Muscle of back (tissue), 13 donors: ENCODE measurements at places on chromosomes 2 and 18.

DNA sequence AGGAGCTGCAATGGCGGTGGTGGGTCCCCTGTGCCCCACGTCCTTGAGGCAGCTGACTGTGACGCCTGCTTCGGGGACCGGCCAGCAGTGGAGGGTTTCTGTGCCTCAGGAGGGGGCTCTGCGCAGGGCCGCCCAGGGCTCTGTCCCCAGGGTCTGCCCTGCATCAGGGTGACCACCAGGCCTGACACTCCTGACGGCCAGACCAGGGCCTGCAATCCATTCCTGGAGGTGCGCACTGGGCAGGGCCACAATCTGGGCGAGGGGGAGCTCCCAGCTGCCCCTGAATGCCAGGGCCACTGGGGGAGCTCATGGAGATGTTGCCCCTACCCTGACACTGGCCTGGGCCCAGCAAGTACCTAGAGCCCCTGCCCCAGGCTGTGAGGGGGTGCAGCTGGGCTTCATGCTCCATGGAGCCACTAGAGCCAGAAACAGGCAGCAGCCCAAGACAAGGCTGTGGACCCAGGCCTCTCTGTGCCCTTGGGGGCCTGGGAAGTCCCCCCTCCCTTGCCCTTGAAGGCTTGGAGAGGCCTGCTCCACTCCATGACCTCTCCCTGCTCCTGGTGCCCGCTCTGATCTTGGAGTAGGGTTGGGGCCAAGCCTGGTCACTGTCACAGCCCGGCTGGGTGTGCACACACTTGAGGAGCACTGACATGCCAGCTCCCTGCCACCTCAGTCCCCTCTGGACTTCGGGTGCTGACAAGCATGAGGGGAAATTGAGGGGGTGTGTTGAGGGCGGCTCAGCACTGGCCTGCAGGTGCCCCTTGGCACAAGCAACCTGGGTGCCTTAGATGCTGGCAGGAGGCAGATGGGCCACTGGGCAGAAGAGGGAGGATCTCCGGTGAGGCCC is 55.9 kb downstream of the LDAH start:
- no peak for DNase-seq

- no peak for DNase-seq
Measured at GRCh38 chr2:233766416-233766815, 6.3 kb downstream of the UGT1A1 start.

DNA sequence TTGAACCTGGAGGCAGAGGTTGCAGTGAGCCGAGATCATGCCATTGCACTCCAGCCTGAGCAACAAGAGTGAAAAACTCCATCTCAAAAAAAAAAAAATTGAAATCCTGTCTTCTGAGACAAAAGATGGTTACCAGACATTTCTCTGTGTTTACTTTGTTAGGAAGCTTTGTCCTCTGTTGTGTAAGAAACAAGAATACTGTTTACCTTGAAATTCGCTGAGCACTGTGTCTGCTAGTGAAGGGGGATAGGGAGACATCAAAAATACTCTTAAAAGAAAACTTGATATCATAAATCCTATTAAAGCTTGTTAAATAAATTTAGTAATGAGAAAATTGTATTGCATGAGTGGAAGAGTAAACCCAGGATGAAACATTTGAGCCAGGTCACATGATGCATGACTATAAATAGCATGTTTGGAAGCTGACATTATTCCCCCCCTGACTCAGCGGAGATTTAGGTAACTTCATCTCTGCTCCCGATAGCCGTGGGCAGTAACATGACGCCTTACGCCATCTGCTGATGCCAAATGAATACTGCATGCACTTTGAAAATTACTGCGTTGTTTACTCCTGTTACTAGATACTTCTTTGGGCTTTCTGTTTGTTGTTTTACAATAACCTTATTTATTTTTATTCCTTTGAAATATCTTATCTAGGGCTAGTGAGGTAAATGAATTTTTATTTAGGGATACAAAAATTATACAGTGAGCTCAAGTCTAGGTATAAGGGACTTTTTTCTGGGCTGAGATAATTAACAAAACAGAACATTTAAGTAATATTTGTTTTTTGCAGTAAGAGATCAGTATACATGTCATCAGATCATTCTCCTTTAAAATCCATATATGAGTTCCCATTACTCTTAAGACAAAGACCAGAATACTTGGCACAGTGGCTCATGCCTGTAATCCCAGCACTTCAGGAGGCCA is 134.9 kb downstream of the MAP3K20 start:
- DNase-seq: peak; percentile 93

- DNase-seq: no peak
Measured at GRCh38 chr2:165877565-165878550, 75.7 kb downstream of the TTC21B start.

GRCh38 chr2:211877061-211877460 is 661.5 kb downstream of the ERBB4 start:
- DNase-seq: no peak

DNA sequence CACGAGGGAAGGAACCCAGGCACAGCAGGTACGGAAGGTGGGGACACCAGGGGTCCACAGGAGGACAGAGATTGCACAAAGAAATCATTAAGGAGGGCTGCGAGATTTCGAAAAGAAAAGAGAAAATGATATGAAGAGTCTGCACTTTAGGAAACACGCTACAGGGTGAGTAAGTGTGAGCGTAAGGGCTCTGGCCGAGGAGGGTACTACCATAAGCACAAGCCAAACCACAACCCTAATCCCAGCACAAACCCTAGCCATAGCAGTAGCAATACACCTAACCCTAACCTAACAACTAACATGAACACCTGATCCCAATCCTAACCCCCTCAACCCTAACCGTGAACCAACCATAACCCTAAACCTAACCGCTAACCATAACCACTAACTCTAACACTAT is 104.0 kb downstream of the ZNF516 start:
- DNase-seq: no peak

DNA sequence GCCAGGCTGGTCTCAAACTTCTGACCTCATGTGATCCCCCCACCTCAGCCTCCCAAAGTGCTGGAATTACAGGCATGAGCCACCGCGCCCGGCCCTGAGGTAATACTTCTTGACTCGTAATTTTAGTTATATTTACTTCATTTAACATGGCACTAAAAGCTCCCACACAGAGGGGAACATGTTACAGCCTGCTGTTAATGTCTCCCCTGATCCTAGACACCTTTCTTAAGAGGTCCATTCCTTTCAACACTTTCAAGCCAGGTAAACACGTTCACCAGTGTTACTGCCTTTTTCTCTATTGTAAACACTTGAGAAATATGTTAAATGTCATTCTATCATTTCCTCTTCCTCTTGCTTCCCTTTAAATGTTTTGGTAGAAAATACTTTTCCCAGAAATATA is 161.4 kb downstream of the METTL4 start:
- no peak for DNase-seq

- DNase-seq: no peak
Measured at GRCh38 chr2:141767051-141767450, 363.8 kb downstream of the LRP1B start.

DNA sequence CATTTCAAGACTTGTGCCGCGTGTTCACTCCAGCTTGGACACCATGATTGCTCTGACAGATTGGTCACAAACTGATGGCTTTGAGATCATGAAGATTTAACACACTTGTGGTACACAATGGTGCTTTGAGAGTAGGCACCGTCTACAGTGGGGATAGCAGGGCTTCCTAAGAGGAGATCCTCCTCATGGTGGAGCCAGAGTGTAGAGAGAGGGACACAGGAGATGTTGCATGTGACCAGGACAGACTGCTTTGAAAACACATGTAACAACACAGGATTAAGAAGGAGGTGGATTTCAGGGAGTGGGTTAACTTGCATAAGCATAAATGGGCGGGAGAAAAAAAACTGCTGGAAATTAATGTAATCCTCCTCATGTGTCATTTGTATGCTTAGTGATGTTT is 95.7 kb upstream of the LINC00305 start:
- DNase-seq: peak; percentile 4

- DNase-seq: no peak
Measured at GRCh38 chr2:238235331-238235732, 4.5 kb downstream of the HES6 start.

GRCh38 chr2:63506320-63506719 is 82.0 kb downstream of the WDPCP start:
- DNase-seq: no peak

DNA sequence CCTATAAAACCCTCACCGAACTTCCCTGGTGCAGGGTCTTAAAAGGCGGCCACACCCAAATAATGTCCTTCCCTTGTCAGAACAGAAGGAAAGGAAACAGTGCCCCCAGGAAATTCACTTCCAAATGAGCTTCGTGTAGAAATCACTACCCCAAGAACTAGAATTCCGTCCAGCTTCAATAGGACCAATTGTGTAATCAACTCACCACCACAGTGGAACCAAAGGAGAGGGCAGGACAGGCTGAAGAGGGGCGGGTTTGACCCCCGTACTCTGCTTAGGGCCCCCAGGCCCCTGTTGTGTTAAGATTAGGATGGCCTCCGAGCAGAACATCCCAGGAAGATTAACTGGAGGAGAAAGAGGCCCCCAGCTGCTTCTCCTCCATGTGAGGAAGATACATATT is 24.1 kb downstream of the GPR35 start:
- no peak for DNase-seq

DNA sequence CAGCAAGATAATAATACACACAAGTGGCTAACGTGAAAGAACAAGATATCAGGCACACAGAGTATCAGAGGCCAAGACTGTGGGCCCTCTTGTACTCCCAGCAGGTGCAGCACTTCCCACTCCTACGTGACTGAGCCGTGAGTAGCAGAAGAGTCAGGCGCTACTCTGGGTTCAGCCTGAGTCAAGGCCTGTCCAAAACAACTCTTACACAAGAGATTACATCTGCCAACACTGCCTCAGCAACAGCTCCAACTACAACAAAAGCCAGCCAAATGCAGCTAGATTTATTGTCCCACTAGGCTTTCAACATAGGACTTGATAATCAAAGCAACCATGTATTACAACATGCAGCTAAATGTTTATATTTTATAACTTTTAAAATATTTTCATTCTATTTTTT is 56.2 kb downstream of the ITSN2 start:
- peak; percentile 74 for DNase-seq

GRCh38 chr2:69576880-69577279 is 66.7 kb downstream of the AAK1 start:
- DNase-seq: peak; percentile 54

- no peak for DNase-seq
Measured at GRCh38 chr2:213243189-213244044, 40.8 kb upstream of the SPAG16 start.

DNA sequence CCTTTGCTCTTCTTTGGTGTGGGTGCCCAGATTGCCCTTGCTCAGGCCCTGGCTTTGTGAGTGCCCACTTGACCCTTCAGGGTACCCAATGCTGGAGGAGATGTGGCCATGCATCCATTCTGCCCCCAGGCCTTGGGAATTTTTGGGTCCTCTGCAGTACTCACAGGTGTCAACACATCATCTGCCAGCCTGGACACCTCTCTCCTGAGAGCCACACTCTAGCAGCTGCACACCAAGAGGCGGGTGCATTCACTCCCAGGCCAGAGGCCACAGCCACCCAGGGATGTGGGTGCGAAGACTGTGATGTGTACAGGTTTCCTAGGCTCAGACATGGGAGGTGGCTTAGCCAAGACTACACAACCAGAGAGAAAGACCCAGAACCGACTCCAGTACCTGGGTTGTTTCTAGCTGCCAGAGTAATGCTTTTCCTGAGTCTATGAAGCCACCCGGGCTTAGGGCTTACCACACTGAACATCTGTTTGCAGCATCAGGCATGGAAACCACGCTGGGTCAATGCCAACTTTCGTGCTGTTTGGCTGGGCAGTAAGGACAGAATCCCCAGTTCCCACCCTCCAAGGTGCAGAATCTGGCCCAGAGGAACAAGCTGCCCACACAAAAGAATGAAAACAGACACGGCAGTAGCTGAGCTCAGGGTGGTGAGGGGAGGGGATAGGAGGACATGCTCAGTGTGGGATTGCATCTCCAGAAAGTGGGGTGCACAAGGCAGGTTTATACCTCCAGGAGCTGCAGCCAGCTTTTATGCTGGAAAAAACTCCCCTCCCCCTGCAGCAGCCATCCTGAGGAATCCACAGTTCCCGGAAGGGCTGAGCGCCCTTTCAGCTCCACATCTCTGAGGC is 40.1 kb downstream of the KCNF1 start:
- peak; percentile 17 for DNase-seq

GRCh38 chr2:147068071-147068470 is 776.8 kb upstream of the ACVR2A start:
- DNase-seq: no peak

DNA sequence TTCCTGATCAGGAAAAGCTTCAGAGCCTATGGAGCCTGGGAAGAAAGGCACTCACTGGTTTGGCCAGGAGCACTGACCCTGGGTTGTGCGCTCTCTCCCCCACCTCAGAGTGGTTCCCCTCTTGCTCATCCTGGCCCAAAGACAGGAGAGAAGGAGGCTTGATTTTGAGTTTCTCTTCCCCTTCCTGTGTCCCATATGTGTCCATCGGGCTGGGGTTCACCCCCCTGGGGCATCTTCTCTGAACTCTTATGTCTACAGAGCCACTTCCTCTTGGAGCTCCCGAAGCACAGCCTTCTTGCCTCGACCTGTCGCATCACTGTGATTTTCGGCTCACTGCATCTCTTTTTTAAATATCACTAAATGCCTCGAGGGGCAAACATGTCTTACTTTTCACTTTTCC is 692.3 kb downstream of the RNF144A start:
- DNase-seq: no peak
